ENCODE measurements at places on chromosomes 5 and 9.

GRCh38 chr9:135905380-135906258 is 1.7 kb downstream of the CAMSAP1 start:
- DNase-seq: no peak

GRCh38 chr5:138990986-138991590 is 116.0 kb upstream of the LRRTM2 start:
- DNase-seq: no peak

GRCh38 chr5:174617910-174618309 is 106.5 kb upstream of the MSX2 start:
- DNase-seq: no peak

DNA sequence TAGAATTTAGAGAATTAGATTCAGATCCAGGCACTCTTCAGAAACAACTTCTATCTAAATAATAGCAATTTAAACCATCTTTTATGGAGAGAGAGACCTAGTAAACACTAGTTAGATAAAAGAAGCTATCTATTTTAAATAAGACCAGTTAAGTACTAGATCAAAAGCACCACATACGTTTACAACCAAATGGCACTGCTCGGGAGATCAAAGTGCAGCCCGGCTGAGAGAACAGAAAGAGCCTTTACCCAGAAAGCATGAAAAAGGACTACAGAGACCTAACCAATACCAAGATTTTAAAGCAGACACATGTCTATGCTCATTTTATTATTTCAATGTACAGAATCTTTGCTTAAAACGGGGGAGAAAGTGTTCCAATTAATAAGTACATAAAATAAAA is 30.8 kb downstream of the LIX1 start:
- DNase-seq: no peak

DNA sequence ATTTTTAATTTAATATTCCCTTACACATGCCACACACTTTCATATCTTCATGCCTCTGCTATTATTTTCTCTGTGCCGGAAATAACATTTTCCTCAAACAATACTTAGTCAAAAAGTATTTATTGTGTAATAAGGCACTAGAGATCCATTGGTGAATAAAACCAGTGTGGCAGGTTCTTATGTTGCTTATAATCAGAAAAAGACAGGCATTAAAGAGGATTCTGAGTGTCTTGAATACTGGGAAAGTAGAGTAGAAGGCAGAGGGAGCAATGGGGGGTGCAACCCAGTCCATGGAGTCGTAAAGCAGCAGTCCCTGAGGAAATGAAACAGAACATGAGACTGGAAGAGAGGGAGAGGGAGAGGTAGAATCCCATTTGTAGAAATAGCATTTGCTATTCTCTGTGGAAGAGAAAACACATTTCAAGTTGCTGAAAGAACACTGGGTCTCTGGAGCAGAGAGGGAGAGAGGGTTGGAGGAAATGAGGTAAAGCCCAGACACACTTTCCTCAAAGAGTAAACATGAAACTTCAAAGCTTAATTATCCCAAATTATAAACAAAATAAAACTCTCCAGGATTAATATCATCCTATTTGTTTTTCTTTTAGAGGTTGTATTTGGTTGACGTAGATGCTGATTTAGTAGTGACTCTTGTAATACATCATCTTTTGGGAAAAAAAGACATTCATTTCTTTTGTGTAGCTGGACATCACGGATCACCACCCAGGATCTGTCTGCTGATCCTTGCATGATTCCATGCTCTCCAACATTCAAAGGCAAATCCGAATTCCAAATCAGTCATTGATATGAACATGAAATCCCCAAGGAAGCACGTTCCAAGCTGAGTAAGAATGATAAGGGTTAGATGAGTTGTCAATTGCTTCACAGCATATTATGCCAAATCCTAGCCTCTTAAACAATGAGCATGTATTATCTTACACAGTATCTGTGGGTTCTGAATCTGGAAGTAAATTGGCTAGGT is 37.4 kb upstream of the GRAMD2B start:
- DNase-seq: no peak

DNA sequence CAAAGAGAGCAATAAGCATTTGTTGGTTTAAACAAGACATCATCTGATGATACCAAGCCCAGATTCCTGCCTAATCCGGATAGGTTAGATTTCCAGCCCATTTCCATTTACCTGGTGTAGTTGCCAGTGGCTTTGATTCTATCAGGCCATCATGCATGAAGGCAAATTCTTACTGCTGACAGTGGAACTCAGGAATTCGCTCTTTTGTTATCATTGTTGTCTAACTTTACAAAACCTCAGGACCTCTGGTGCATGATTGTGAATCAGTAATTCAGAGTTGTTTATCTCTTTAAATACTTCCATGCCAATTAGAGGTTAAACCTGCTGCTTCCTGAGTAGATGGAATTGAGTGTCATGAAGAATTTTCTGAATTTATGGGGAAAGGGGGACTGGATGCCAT is 76.5 kb downstream of the C9orf152 start:
- no peak for DNase-seq

DNA sequence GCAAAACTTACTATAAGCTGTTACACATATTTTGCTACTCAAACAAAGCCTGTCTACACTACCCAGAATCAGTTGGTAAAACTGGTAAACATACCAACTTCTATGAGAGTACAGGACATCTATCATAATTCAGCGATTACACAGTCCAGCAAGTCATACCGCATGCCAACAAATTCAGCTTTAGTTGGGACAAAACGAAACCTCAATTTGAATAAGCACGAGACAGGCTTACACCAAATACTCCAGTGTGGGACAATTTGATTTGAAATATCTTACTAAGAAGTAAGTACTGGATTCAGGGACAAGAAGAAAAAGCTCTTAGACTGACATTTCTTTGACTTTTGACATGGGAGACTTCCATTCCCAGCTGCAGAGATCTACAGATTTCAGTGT is 2.0 kb downstream of the NRG2 start:
- DNase-seq: no peak

- no peak for DNase-seq
Observed at GRCh38 chr5:93421987-93422401, 159.0 kb downstream of the NR2F1-AS1 start.

DNA sequence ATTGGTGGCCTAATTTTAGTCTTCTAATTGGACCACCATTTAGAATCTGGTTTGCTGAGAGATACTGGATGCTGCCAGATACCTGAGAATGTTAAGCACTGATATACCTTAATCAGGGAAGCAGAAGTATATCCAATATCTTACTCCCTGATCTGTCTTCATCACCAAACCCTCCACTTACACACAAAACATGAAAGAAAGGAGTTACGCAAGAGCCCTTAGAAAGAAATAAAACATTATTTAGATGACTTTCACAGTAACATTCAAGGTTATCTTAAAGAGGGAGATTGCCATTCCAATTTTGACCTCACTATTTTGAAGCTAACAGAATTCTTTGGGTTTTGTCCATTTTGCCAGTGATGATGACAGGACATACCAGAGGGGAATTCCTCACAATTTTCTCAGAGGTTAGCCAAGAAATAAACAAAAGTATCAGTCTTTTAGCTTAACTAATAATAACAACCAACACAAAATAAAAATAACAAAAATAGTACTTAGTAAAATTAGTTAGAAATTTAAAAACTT is 496.1 kb downstream of the NFIB start:
- no peak for DNase-seq

Measured in GM20000 (cell line).